Caki2 (cell line): ENCODE measurements at places on chromosomes 6 and 20. TPM values are rescaled to one million over a fixed set of nuclear protein-coding genes. Genes with fewer than 3 reads are reported as not detected.

The CST2 gene
- total RNA-seq = 240 and 270 TPM in 2 replicates

DNA sequence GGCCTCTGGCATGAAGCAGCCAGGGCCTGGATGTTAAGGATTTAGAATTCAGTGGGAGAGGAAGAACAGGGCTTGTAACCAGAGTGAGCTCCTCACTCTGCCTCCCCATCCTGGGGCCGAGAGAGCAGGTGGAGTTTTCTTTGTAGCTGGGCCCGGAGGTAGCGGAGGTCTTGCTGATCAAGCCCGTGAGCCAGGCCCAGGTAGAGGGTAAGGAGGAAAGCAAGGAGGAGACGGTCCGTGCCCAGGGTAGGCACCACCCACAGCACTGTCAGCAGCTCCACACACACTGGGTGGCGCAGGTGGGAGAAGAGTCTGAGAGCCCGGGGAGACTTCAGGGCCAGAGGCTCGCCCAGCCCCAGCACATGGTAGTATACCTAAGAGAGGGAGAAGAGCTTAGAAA lies 2.1 kb upstream of the PPP1R18 start:
- DNase-seq = no peak

The LGSN gene
- not detected in 2 replicates for total RNA-seq

The MEP1A gene
- not detected in 2 replicates for total RNA-seq
